ENCODE measurements at places on chromosomes 12 and 14. TPM values are rescaled to one million over a fixed set of nuclear protein-coding genes. Genes with fewer than 3 reads are reported as not detected.

KRT75 gene
- total RNA-seq: not detected

SLCO1C1 gene
- total RNA-seq: 1.0 TPM

GRCh38 chr12:90959538-90960139 is 4.7 kb upstream of the CCER1 start:
- no peak for DNase-seq

CMKLR1 gene
- total RNA-seq: 2.0 TPM

SSPN gene
- total RNA-seq: 3.9 TPM

OLR1 gene
- total RNA-seq: not detected

DCN gene
- 543 TPM for total RNA-seq

CD163 gene
- total RNA-seq: 33.2 TPM

DNA sequence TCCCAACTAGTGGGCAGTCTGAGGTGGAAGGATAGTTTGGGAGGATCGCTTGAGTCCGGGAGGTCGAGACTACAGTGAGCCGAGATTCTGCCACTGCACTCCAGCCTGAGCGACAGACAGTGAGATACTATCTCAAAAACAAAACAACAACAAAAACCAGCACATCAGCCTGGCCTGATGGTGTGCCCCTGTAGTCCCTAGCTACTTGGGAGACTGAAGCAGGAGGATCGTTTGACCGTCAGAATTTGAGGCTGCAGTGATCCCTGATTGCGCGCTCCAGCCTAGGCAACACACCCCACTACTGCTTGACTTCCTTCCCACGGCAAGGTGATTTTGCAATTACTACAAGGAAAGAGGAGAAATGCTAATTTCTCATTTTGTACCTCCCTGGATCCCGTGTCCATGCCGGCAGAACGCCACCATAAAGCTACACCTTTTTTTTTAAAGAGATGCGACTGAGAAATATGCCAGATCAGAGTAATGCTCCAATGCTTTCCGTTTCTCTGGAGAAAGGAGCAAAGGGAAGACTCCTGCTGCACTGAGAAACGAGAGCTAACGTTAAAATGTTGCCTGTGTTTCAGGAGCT is 672 bp upstream of the SCFD1 start:
- peak; percentile 60 for DNase-seq

All from Peyer's patch (tissue), 4 donors.